ENCODE measurements at places on chromosomes 4 and X. TPM values are rescaled to one million over a fixed set of nuclear protein-coding genes. Genes with fewer than 3 reads are reported as not detected.

Gene NSDHL
- total RNA-seq: 32.4 TPM

Gene RFC1
- 31.0 TPM for total RNA-seq

Gene SPANXD
- not detected for total RNA-seq

Gene BOD1L1
- 36.1 TPM for total RNA-seq

Data from mucosa of gallbladder (tissue), 1 donor.